ENCODE measurements at places on chromosomes 1 and 21.

GRCh38 chr1:194846488-194846887 is 1660.1 kb upstream of the B3GALT2 start:
- DNase-seq, result no peak

DNA sequence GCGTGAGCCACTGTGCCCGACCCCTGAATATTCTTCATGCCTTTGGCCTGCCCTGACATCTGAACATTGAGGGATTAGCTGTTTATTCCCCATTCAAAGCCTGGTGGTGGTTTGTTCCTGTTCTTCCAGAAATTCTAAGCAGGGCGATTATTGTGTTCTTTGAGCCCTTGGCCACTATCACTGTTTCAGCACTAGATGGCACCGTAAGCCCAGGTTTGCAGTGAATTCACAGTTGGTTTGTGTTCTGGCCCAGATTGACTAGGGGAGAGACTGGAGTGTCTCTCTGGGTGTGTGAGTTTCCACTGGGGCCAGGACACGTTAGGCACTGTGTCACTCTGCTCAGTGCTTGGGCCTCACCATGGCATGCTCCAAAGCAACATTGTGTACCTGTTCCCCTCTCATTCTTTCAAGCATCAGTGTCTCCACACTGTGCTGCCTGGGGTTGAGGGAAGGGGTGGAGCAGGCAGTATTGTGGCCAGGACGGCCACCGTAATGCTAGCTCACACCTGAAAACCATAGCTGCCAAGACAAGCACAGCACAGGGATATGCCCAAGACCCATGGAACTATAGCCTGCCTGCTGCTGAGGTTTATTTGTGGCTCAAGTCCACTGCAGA is 52.7 kb downstream of the PKN2 start:
- peak; percentile 49 for DNase-seq

GRCh38 chr1:74732960-74733603 is at the start of the genes CRYZ and TYW3:
Gene CRYZ (minus strand): TSS chr1:74733050. CDS start chr1:74724821, 8,229 bp downstream.
Gene TYW3 (plus strand): TSS chr1:74733152. CDS start chr1:74733245, 93 bp downstream.
- peak; percentile 90 for DNase-seq

DNA sequence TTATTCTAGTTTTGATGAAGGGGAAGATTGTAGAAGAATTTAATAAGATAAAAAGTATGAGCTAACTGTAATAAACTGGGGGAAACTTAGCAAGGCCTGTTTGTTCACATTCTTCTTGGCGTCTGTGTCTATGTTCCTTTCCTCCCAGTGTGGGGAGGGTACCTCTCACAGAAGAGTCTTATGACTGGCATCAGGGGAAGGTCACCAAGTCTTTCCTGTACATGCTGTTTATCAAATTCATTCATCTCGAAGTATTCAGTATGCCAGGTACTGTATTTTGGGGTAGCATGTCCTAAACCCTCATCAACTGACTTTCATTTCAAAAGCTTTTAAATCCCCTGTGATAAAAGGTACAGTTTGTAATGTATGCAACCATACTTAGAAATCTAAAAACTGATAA is 78.4 kb downstream of the HS2ST1 start:
- DNase-seq, result no peak

- DNase-seq, result no peak
Observed at GRCh38 chr1:193404236-193404635, 217.8 kb upstream of the B3GALT2 start.

GRCh38 chr1:4973341-4973740 is 318.9 kb downstream of the AJAP1 start:
- no peak for DNase-seq

GRCh38 chr1:101291562-101292380 is 55.0 kb downstream of the S1PR1 start:
- peak; percentile 70 for DNase-seq

DNA sequence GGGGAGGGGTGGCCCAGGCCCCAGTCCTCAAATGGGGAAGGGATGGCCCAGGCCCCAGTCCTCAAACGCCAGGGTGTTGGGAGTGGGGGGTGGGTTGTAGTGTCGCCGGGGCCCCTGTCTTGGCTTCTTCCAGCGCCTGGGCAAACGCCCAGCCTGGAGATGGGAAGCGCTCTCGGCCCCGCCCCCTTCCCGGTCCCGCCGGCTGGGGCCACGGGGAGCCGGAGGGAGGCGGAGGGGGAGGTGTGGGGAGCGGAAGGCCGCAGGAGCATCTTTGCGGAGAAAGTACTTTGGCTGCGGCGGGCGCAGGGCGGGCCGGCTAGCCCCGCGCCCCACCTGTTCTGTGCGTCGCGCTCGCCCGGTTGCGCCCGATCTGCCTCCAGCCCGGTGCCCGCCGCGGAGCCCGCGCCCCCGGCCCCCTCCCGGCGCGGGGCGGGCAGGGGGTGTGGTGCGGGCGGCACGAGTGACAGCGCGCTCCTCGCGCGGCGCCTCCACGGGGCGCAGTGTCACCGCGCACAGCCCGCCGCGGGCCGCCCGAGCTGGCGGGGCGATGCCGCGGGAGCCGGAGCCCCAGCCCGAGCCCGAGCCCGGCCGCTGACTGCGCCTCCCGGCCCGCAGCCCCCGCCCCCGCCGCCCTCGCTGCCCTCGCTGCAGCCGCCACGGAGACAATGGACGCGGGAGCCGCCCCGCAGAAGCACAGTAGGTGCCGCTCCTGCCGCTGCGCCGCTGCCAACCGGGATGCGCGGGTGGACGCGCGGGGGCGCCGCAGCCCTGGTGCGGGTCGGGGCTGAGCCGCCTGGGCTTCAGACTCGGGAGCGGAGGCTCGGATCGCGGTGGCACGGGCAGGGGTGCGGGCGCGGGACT is 31.1 kb upstream of the PEX10 start:
- peak; percentile 33 for DNase-seq

DNA sequence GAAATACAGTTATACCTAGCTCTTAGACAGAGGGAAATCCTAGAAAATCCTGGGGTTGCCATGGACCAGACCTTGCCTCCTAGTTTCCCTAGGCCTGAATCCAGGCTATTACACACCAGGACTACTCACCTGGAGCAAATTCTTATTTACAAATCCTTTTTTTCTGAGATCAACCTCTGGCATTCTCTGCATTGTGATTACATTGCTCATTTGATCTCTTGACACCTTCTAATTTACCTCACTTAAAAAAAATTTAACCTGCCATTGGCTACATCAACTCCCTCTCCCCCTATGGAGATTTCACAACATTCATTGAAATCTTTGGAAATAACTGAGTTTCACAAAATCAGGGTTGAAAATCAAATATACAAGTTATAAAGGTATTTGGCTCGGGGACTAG is 2.9 kb upstream of the C1orf105 start:
- no peak for DNase-seq

Data from activated CD4-positive, alpha-beta memory T cell treated with anti-CD3 and anti-CD28 coated beads, Interleukin-2, amount 10 ng/mL, durations not matched to agents 7 days and 5 days (primary cell).